SJCRH30 (cell line): ENCODE measurements at places on chromosomes 6 and 20. TPM values are rescaled to one million over a fixed set of nuclear protein-coding genes. Genes with fewer than 3 reads are reported as not detected.

GRCh38 chr6:144338951-144339700, 54.0 kb downstream of the UTRN start:
- H3K4me1 ChIP-seq, result peaks cover 26% of the 10 kb centered on the region
- no peak for DNase-seq
- H3K27me3 ChIP-seq, result no peaks in the 10 kb centered on the region

The SYCP2L gene
- 3.0 and 3.5 TPM in 2 replicates for total RNA-seq

The ASIP gene
- not detected in 2 replicates for total RNA-seq

- DNase-seq, result peak; percentile 16
- H3K27ac ChIP-seq, result peak overlapping the region; percentile 87
- H3K27me3 ChIP-seq, result no peaks in the 10 kb centered on the region
- peak overlapping the region; percentile 31 for H3K4me3 ChIP-seq
- H3K36me3 ChIP-seq, result no peaks in the 10 kb centered on the region
- peaks cover 7% of the 10 kb centered on the region for H3K4me1 ChIP-seq
These were observed 165.8 kb upstream of the CITED2 start for GRCh38 chr6:139540276-139540675.

- H3K27ac ChIP-seq, result no peak overlapping the region
- DNase-seq, result no peak
- no peaks in the 10 kb centered on the region for H3K27me3 ChIP-seq
- H3K4me1 ChIP-seq, result no peaks in the 10 kb centered on the region
- no peak overlapping the region for H3K4me3 ChIP-seq
- H3K36me3 ChIP-seq, result no peaks in the 10 kb centered on the region
These were observed 290.7 kb downstream of the PHF3 start for GRCh38 chr6:63926258-63926780.

The SLC22A16 gene
- 0.38 TPM in 1 of 2 replicates, not detected in the other for total RNA-seq

The CST5 gene
- total RNA-seq, result not detected in 2 replicates

The CGA gene
- total RNA-seq, result 0.20 TPM in 1 of 2 replicates, not detected in the other

The ZNF292 gene
- 25.8 and 29.3 TPM in 2 replicates for total RNA-seq

DNA sequence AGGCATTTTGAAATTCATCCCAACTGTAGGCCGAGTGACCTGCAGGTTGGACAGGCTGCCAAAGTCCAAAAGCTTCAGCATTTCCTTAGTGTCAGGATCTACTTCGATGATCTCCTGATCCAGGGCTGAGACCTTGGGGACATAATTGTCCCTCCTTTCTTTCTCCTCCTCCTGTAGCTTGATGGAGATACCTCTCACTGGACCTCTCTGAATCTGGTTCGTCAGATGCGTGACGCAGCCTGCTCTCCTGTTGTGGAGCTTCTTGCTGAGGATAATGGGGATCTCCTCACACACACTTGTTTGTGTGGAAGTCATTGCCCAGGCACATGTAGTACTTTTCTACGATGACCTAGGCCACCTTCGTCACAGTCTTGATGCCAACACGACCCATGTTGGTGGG, 1.5 kb upstream of the MAS1L start:
- H3K27me3 ChIP-seq, result no peaks in the 10 kb centered on the region
- no peaks in the 10 kb centered on the region for H3K36me3 ChIP-seq
- H3K4me3 ChIP-seq, result no peak overlapping the region
- DNase-seq, result no peak

DNA sequence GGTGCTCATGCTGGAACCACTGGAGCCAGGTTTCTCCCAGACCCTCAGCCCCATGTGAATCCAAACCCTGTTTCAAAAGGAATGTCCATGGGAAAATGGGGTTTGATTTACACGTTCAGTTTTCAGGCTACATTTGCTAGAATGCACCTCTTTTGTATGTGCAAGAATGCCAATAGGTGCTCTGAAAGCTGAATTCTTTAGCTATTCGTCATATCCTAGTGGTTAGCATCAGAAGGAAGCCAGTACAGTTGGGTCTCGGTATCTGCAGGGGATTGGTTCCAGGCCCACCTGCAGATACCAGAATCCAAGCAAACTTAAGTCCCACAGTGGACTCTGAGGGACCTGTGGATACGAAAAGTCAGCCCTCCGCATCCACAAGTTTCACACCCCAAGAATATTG, 93.4 kb downstream of the UST start:
- H3K27ac ChIP-seq, result no peak overlapping the region
- no peak for DNase-seq
- no peaks in the 10 kb centered on the region for H3K36me3 ChIP-seq
- H3K4me1 ChIP-seq, result no peaks in the 10 kb centered on the region
- no peaks in the 10 kb centered on the region for H3K27me3 ChIP-seq
- H3K4me3 ChIP-seq, result no peak overlapping the region

GRCh38 chr6:38016824-38017223, 197.3 kb downstream of the ZFAND3 start:
- H3K27ac ChIP-seq, result no peak overlapping the region
- no peaks in the 10 kb centered on the region for H3K27me3 ChIP-seq
- H3K36me3 ChIP-seq, result no peaks in the 10 kb centered on the region
- H3K4me1 ChIP-seq, result no peaks in the 10 kb centered on the region
- H3K4me3 ChIP-seq, result no peak overlapping the region

DNA sequence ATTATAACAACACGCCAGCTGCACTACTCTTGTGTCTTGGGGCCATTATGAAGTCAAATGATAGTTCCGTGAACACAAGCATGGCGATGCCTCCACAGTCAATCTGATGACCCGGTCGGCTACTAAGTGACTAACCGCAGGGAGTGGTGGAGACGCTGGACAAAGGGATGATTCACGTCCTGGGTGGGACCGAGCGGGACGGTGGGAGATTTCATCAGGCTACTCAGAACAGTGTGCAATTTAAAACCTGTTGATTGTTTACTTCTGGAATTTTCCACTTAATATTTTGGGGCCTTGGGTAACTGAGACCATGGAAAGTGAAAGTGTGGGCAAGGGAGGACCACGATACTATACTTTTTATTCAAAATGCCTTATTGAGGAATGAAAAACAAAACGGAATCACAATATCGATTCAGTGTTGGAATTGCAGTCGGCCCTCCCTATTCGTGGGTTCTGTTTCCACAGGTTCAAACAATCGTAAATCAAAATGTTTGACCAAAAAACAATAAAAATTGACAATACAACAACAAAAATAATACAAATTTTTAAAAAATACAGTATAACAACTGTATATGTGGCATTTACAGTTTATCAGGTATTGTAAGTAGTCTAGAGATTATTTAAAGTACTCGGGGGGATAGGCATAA, 66.5 kb downstream of the MYLK4 start:
- H3K27ac ChIP-seq, result no peak overlapping the region
- no peaks in the 10 kb centered on the region for H3K27me3 ChIP-seq
- H3K4me3 ChIP-seq, result no peak overlapping the region
- H3K4me1 ChIP-seq, result peaks cover 6% of the 10 kb centered on the region; the same call in 1 of the 2 replicates
- no peak for DNase-seq
- H3K36me3 ChIP-seq, result no peaks in the 10 kb centered on the region

The IRAK1BP1 gene
- total RNA-seq, result 4.4 and 5.4 TPM in 2 replicates

The CALHM4 gene
- not detected in 2 replicates for total RNA-seq

DNA sequence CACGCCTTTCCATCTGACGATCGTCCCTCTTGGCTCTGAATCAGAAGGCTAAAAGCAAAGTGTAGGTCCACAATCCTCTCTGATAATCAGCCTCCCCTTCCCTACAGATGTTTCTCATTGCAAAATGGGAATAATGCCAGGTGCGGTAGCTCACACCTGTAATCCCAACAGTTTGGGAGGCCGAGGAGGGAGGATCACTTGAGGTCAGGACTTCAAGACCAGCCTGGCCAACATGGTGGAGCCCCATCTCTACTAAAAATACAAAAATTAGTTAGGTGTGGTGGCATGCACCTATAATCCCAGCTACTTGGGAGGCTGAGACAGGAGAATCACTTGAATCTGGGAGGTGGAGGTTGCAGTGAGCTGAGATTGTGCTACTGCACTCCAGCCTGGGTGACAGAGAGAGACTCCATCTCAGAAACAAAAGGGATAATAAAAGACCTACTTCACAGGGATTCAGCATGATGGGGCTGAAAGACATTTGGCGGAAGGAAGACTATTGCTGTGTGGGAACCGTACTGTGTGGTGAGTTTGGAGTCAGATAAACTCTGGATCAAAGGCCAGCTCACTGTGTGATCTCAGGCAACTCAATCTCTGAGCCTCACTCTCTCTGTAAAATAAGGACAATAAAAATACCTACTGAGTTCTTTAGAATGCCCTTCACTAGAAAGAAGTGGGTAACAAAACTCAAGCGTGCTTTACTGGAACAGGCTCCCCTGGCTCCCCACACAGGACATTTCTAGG, 15.9 kb upstream of the SLC9A8 start:
- DNase-seq, result no peak
- no peaks in the 10 kb centered on the region for H3K27me3 ChIP-seq
- no peaks in the 10 kb centered on the region for H3K4me1 ChIP-seq
- H3K4me3 ChIP-seq, result no peak overlapping the region

DNA sequence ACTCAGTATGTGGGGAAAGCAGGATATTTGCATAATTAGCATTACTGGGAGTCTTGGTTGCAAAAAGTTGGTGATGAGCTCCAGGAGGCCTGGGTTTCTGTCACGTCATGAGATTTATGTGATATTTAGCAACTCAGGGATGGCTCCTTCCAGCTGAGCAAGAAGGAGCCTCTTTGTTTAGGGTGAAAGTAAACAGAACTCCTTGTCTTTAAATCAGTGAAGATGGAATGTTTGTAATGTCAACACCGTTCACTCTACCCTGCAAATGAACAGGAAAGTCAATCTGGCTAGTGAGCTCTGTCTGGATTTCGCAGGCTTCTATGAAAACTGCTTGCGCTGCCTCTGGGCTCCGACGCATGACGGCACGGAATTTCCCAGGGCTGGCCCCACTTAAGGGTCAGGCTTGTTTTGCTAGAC, 86.9 kb downstream of the PXDC1 start:
- H3K27ac ChIP-seq, result no peak overlapping the region
- no peaks in the 10 kb centered on the region for H3K27me3 ChIP-seq

The IYD gene
- total RNA-seq, result not detected in 2 replicates

- H3K27me3 ChIP-seq, result no peaks in the 10 kb centered on the region
- DNase-seq, result no peak
- no peak overlapping the region for H3K4me3 ChIP-seq
- no peaks in the 10 kb centered on the region for H3K4me1 ChIP-seq
- no peak overlapping the region for H3K27ac ChIP-seq
- no peaks in the 10 kb centered on the region for H3K36me3 ChIP-seq
These were observed 40.1 kb upstream of the AKIRIN2 start for GRCh38 chr6:87742106-87742505.

GRCh38 chr6:69719602-69720193, 77.1 kb downstream of the LMBRD1 start:
- H3K4me1 ChIP-seq, result no peaks in the 10 kb centered on the region
- H3K27ac ChIP-seq, result no peak overlapping the region
- no peak overlapping the region for H3K4me3 ChIP-seq
- DNase-seq, result peak; percentile 35
- H3K27me3 ChIP-seq, result no peaks in the 10 kb centered on the region

DNA sequence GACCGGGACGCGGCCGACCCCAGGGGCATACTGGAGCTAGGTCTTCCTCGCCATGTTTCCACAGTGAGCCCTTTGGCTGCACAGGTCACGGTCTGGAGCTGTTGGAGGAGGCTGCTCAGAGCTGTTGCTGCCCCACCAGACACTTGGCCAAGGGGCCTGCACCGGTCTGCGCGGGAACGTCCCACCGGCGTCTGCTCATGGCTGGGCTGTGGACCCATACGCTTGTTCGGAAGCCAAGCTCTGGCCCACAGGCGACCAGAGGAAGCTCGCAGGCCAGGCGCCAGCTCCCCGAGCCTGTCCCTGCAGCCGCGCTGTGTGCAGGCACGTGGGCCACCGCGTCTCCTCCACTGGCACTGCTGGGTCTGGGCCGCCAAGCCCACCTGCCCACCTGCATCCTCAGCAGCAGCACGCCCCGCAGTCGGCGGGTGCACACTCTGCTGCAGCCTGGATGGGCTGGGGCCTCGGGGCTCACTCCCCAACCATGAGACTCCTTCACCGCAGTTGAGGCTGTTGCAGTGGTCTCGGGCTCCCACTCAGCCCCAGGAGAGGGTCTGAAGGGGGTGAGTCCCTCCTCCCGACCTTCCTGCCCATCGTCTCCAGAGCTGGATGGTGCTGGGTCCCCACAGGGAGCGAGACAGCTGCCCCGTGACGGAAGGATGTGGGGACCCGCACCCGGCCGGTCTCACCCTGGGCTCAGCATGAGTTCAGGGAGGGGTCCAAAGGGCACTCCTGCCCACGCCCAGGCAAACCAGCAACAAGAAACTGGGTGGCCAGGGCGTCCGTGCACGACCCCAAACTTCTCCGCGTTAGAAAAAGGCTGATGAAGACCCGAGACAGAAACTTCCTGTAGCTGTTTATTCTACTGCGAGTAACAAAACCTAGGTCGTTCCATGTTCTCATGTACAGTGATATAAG, 15.5 kb upstream of the TCFL5 start:
- no peak overlapping the region for H3K4me3 ChIP-seq
- H3K27ac ChIP-seq, result no peak overlapping the region
- DNase-seq, result no peak
- no peaks in the 10 kb centered on the region for H3K27me3 ChIP-seq
- H3K36me3 ChIP-seq, result no peaks in the 10 kb centered on the region

GRCh38 chr6:42503894-42504293, 52.2 kb upstream of the TRERF1 start:
- no peaks in the 10 kb centered on the region for H3K4me1 ChIP-seq
- H3K27me3 ChIP-seq, result no peaks in the 10 kb centered on the region; the same call in 1 of the 2 replicates
- no peaks in the 10 kb centered on the region for H3K36me3 ChIP-seq
- DNase-seq, result no peak
- no peak overlapping the region for H3K27ac ChIP-seq

The ZNF512B gene
- total RNA-seq, result 19.1 and 19.6 TPM in 2 replicates

- no peaks in the 10 kb centered on the region for H3K36me3 ChIP-seq
- peaks cover 15% of the 10 kb centered on the region for H3K4me1 ChIP-seq
- H3K27ac ChIP-seq, result no peak overlapping the region
- H3K27me3 ChIP-seq, result peaks cover 22% of the 10 kb centered on the region
- no peak for DNase-seq
- no peak overlapping the region for H3K4me3 ChIP-seq
These were observed 52.9 kb upstream of the MLN start for GRCh38 chr6:33856655-33857054.

- no peaks in the 10 kb centered on the region for H3K4me1 ChIP-seq
- DNase-seq, result no peak
- no peak overlapping the region for H3K4me3 ChIP-seq
- no peaks in the 10 kb centered on the region for H3K27me3 ChIP-seq
- H3K36me3 ChIP-seq, result no peaks in the 10 kb centered on the region
- no peak overlapping the region for H3K27ac ChIP-seq
These were observed 3.3 kb downstream of the SPEF1 start for GRCh38 chr20:3777716-3778629.

DNA sequence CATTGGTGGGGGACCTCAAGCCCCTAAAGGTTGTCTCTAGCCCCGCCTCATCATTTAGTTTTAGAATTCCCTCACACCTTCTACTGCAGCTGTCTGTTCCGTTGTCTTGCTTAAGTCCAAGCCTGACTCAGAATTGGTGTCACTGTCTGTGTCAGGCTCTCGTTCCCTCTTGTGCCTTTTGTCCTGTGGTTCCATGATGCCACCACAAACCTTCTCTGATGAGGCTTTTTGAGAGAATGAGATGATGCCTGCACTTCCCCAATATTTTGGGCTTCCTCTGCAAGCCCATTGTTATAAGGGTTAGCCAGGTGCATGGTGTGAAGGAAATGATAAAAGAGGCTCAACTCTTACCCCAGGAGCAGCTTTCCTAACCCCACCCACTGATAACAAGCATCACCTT, 8.1 kb upstream of the AKIRIN2 start:
- DNase-seq, result no peak
- H3K36me3 ChIP-seq, result no peaks in the 10 kb centered on the region
- no peak overlapping the region for H3K4me3 ChIP-seq
- H3K4me1 ChIP-seq, result peaks cover 8% of the 10 kb centered on the region; the same call in 1 of the 2 replicates
- no peaks in the 10 kb centered on the region for H3K27me3 ChIP-seq
- no peak overlapping the region for H3K27ac ChIP-seq

- peak overlapping the region; percentile 93; the same call in 1 of the 2 replicates for H3K4me3 ChIP-seq
- H3K4me1 ChIP-seq, result peaks cover 9% of the 10 kb centered on the region
- DNase-seq, result no peak
- H3K27me3 ChIP-seq, result no peaks in the 10 kb centered on the region
- no peaks in the 10 kb centered on the region for H3K36me3 ChIP-seq
These were observed 1.4 kb downstream of the SMAP1 start for GRCh38 chr6:70669133-70669532.

The PABPC1L gene
- 9.3 and 15.9 TPM in 2 replicates for total RNA-seq
